NCI-H2029 (cell line): ENCODE measurements at places on chromosomes 2 and 18.

DNA sequence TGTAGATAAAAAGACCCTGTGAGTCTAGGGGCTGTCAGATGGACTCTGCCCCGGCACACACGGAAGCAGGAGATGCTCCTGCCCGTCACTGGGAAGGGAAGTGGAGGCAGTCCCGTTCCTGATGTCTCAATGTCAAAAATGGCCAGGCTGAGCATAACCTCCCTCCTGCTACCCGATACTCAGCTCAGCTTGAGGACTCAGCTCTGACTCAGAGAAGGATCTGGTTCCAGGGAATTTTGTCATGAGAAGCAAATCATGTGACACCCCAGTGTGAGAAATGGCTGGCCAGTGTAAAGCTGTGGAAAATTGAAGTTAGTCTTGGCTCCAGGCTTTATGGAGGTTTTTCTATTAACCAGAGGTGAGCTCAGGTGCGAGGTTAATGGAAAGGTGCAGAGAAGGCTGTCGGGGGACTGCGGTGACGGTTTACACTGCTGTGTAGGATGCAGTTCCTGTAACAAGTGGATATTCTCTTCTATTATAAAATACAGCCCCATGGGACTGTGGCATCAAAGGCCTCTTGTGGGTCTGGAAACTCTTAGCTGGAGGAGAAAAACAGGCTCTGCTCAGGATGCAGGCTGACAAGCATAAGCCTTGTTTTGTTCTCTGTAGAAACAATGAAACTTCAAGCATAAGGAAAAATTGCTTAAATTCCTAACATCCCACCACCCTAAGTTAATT, 24.7 kb upstream of the AGAP1 start:
- peak; percentile 73 for DNase-seq

DNA sequence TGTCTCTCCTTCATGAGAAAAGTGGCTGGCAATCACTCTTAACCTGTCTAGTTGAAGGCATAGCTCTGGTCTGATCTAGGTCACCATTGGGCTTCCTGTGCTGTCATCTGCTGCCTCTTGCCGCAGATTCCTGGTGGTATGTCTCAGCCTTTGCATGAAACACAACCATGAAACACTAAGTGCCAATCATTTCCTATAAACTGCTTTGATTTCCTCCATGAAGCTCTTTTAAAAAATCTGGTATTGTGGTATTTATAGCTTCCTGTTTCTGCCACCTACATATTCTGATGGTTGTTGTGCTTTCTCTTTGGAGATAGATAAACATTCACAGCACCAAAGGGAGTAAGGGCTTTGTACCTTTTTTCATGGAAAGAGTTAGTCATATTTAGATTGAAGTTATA, 120.0 kb upstream of the EPC2 start:
- DNase-seq, result no peak

DNA sequence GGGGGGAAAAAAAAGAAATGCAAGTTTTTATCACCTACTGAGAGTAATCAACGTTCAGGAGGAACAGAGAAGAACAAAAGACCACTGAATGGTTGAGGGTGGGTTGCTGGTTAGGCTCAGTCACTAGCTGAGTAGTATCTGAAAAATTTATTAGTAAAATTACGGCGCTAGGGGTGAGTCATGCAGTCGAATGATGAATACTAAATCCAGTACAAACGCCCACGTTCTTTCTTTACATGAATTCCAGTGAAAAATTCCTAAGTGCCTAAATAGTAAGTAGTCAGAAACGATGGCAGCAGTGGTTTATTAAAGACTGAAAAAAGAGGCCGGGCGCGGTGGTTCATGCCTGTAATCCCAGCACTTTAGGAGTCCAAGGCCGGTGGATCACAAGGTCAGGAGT, 52.0 kb downstream of the TEKT4 start:
- DNase-seq, result no peak

DNA sequence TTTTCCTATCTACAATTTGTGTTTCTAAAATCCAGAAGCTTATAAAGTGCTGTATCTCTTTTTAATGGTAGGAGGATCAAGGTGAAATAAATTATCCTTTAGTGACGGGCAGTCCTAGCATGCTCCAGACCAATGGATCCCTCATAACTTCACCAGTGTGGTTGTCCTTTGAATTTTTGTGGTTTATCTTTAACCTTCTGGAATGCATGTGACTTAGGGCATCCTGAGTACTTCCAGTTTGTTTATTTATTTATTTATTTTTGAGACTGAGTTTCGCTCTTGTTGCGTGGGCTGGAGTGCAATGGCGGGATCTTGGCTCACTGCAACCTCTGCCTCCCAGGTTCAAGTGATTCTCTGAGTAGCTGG, 40.4 kb downstream of the NUP35 start:
- no peak for DNase-seq

GRCh38 chr18:61368001-61368400, 34.8 kb downstream of the CDH20 start:
- DNase-seq, result no peak

DNA sequence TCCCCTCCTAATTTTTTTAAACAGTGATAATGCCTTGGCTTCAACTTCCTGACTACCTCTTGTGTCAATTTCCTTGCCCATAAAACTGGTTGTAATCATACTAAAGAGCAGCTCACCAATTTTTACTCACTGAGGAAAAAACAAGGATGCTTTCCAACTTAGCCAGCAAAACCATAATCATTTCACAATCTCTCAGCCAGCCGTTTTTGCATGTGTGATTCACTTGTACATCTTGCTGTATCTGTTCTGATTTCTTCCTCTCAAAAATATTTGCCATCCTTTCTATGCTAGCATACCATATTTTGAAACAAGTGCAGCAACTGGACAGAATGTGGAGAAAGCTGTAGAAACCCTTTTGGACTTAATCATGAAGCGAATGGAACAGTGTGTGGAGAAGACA, 60.7 kb downstream of the RAB27B start:
- no peak for DNase-seq

GRCh38 chr2:38381381-38382143, 4.5 kb upstream of the ATL2 start:
- no peak for DNase-seq

- no peak for DNase-seq
Measured at GRCh38 chr18:79896738-79897137, 54.7 kb downstream of the SLC66A2 start.
